ENCODE measurements at places on chromosomes 13 and 19. TPM values are rescaled to one million over a fixed set of nuclear protein-coding genes. Genes with fewer than 3 reads are reported as not detected.

ZNF560 gene
- not detected for total RNA-seq

NXNL1 gene
- total RNA-seq: 0.92 TPM

- H3K36me3 ChIP-seq: no peaks in the 10 kb centered on the region
- no peaks in the 10 kb centered on the region for H3K27me3 ChIP-seq
- no peak for DNase-seq
- no peak overlapping the region for H3K27ac ChIP-seq
- no peak overlapping the region for H3K4me3 ChIP-seq
Measured at GRCh38 chr13:44196196-44196751, 177.3 kb upstream of the SERP2 start.

DNA sequence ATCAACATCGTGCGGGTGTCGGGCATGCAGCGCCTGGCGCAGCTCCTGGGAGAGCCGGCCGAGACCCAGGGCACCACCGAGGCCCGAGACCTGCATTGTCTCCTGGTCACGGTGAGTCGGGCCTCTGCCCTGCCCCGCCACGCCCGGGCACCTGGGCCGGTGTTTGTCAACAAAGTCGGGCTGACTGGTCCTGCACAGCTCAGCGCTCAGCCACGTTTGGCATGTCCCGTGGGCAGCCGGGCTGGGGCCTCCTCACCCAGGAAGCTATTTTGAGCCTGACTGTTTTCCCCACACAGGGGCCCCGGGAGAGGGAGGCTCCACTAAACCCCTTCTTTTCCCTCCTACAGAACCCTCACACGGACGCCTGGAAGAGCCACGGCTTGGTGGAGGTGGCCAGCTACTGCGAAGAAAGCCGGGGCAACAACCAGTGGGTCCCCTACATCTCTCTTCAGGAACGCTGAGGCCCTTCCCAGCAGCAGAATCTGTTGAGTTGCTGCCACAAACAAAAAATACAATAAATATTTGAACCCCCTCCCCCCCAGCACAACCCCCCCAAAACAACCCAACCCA is 1.3 kb downstream of the GADD45B start:
- peak overlapping the region; percentile 91 for H3K27ac ChIP-seq
- H3K36me3 ChIP-seq: peaks cover 9% of the 10 kb centered on the region
- H3K4me1 ChIP-seq: peaks cover 44% of the 10 kb centered on the region
- peak overlapping the region; percentile 97 for H3K4me3 ChIP-seq
- H3K27me3 ChIP-seq: no peaks in the 10 kb centered on the region

- no peak for DNase-seq
- H3K4me1 ChIP-seq: peaks cover 49% of the 10 kb centered on the region
- peaks cover 43% of the 10 kb centered on the region for H3K36me3 ChIP-seq
- no peak overlapping the region for H3K4me3 ChIP-seq
- no peaks in the 10 kb centered on the region for H3K27me3 ChIP-seq
Measured at GRCh38 chr19:338421-338820, 6.2 kb downstream of the MIER2 start.

DNA sequence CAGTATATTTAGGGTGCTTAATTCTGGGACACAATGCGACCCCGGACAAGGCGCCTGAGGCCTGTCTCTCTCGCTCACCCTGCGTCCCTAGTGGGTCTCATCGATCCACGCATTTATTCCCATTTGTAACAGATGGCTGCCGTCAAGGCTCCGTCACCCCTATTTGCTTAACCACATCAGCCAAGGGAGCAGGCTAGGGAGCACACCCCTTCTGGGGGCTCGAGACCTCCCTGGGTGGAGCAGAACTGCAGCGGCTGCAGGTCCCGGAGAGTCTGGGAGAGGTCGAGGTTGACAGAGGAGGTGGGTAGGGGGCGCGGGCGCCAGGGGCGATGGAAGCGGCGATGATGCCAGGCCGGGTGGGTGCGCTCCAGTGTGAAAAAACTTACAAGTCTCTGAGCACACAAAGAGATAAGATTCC is 507 bp downstream of the ALG5 start:
- no peaks in the 10 kb centered on the region for H3K27me3 ChIP-seq
- H3K36me3 ChIP-seq: peaks cover 31% of the 10 kb centered on the region
- peaks cover 32% of the 10 kb centered on the region for H3K4me1 ChIP-seq
- no peak for DNase-seq
- H3K27ac ChIP-seq: peak overlapping the region; percentile 91
- H3K4me3 ChIP-seq: peak overlapping the region; percentile 94

GRCh38 chr13:80562433-80563156 is 221.7 kb upstream of the SPRY2 start:
- H3K27ac ChIP-seq: no peak overlapping the region
- H3K4me3 ChIP-seq: no peak overlapping the region
- H3K36me3 ChIP-seq: no peaks in the 10 kb centered on the region

DNA sequence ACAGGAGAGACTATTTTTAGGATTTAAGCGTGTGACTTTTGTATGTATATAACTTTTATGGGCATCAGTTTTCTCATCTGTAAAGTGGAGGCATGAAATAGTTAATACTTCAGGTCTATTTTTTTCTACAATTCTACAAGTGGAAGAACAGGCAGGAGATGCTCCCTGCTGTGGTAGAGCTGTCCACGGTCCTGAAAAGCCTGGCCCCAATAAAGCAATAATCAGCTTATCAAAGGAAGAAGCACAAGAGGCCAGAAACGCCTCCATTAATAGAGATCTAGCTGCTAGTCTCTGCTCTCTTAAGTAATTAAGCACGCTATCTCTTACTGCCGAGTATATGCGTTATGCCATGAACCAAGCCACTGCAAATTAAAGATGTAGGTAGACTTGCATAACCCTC is 28.0 kb upstream of the WASF3 start:
- DNase-seq: peak; percentile 84
- H3K27ac ChIP-seq: no peak overlapping the region
- H3K36me3 ChIP-seq: no peaks in the 10 kb centered on the region
- H3K4me3 ChIP-seq: no peak overlapping the region
- H3K4me1 ChIP-seq: no peaks in the 10 kb centered on the region
